ENCODE measurements at places on chromosomes 16 and 17.

GRCh38 chr17:55727275-55727674, 4.6 kb upstream of the TMEM100 start:
- no peak for DNase-seq

GRCh38 chr16:80759419-80760162, 44.8 kb downstream of the CDYL2 start:
- no peak for DNase-seq

DNA sequence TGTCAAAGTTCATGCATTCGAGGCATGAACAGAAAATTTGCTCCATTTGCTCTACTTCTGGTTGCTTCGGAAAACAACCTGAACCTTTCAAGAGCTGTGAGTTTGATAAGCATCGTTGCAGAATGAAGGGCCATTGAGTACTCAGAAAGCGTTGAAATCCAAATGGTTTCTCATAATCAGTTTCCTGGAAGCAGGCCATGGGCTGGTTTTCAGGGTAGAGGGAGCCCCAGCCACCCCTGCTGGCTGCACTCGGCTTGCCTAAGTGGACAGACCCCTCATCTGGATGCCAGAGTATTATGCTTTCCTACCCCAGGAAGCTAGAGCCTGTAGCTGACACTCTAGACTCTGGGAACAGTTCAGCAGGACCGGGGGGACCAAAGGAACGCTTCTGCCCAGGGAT, 24.4 kb downstream of the SCNN1G start:
- no peak for DNase-seq

GRCh38 chr17:66983414-66984021, 19.0 kb downstream of the CACNG4 start:
- DNase-seq = no peak

- DNase-seq = no peak
Measured at GRCh38 chr16:23941963-23942564, 106.3 kb downstream of the PRKCB start.

GRCh38 chr17:71109697-71110096, 940.4 kb downstream of the KCNJ2 start:
- DNase-seq = no peak

DNA sequence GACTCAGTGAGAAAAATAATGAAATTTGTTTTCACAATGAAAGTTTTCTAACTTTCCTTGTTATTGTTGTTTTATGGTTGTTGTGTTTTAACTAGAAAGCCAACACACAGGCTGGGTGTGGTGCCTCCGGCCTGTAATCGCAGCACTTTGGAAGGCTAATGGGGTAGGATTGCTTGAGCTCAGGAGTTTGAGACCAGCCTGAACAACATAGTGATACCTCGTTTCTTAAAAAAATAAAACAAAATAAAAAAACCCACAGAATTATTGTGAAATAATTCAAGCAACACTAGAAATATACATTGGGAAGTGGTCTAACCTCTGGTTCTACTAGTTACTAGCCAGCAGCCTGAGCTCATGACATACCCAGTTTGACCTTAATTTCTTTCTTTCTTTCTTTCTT, 630 bp downstream of the MILR1 start:
- DNase-seq = no peak

DNA sequence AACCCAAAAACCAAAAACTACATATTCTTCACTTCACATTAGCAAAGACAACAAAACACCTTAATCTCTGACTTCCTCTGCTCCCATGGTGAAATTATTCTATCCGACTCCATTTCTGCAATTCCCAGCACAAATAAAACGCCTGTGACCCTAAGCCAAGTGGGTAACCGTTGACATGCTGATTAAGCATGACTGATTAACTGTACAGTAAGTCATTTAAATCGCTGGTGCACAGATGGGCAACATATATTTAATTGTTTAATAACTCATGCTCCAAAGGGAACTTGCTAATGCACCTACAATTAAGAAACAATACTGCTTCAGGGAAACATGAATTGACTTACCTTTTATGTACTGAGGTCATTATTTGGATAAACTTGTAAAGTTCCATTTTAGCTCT, 436.7 kb downstream of the KIF2B start:
- DNase-seq = no peak

- DNase-seq = peak; percentile 12
Measured at GRCh38 chr17:17568772-17569195, 22.7 kb downstream of the PEMT start.

- no peak for DNase-seq
Measured at GRCh38 chr17:12665263-12666210, at the start of gene MYOCD. MYOCD (plus strand) TSS chr17:12665890; CDS start chr17:12666189, 299 bp downstream.

GRCh38 chr16:85583491-85584181, 29.5 kb upstream of the GSE1 start:
- DNase-seq = no peak

DNA sequence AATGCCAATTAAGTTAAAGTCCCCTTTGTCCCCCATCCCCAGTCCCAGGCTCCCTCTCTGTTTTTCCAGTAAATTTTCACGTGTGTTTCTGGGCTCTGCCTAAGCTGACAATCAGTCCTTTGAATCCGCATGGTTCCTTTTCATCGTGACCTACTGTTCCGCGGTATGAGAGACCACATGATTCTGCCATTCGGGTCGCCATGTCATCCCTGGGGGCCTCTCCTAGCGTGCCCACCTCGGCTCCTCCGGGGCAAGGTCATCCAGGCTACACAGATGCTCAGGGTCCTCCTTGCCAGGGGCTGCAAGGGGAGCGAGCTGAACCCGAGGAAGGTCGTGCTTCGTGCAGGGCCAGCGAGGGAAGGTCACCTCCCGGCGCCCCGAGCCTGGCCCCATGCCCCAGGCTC, 157.6 kb downstream of the RAB11FIP4 start:
- DNase-seq = no peak

DNA sequence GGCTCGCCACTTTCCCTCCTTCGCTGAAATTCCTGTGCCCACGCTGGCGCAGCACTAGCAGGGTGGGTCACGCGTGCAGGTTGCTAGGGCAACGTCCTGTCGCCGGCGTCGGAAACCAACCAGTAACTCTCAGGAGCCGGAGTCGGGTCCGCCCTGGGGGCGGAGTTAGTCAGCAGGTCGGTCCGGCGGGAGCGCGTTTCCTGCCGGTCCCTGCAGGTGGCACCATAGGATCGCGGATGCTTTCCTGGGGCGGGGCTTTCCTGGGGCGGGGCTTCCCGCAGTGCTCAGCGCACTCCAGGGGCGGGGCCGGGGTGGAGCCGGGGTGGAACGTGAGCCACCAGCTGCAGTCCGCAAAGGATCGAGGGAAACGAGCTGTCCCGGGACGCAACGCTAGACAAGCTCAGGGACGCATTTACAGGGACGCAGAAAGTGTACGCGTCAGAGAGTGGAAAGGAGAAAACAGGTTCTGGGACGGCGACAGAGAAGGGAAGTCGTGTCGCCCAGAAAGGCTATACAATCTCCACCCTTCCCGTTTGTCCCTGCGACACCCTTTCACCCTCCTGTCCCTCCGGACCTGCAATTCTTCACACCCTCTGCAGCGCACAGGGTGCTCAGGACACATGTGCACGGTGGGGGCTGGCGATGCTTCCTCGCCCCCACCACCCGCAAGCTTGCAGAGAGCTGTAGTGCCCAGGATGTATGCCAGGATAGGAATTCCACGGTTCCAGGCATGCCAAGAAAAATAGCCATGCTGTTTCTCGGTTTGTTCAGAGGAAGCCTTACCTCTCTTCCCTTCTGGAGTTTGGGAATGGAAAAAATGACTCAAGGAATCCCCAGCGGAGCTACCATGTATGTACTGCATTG, 12.3 kb downstream of the COPZ2 start:
- peak; percentile 98 for DNase-seq

DNA sequence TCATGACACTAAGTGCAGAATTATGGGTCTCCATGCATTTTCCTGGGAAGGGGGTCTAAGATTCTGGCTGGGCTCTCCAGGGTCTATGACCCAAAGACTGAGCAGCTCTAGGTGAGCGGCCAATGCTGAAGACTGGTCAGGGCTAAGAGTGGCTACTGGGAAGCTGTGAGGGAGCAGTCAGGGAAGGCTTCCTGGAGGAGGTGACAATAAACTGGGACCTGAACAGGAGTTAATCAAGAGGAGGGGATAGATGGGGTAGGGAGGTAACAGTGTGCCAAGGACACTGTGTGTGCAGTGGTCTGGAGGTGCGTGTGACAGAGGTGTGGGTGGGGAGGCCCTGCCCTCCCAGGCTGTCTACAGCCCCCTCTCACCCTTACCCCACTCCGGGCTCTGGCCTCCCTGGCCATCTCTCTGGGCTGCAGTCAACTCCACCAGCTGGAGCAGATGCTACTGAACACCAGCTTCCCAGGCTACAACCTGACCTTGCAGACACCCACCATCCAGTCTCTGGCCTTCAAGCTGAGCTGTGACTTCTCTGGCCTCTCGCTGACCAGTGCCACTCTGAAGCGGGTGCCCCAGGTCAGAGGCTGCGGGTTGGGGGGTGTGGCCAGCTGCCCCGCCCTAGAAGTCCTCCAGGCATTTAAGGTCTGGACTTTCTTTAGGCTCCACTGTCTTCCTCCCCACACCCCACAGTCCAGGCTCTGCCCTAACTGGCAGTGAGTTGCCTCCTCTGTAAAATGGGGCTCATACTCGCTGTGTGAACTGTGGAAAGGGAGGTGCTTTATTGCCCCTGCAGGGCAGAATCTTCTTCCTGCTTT, 20.4 kb downstream of the ADGRG5 start:
- DNase-seq = no peak

GRCh38 chr17:17737961-17738894, 57.0 kb downstream of the RAI1 start:
- DNase-seq = no peak

- DNase-seq = no peak
Measured at GRCh38 chr16:85436636-85437165, 176.4 kb upstream of the GSE1 start.

DNA sequence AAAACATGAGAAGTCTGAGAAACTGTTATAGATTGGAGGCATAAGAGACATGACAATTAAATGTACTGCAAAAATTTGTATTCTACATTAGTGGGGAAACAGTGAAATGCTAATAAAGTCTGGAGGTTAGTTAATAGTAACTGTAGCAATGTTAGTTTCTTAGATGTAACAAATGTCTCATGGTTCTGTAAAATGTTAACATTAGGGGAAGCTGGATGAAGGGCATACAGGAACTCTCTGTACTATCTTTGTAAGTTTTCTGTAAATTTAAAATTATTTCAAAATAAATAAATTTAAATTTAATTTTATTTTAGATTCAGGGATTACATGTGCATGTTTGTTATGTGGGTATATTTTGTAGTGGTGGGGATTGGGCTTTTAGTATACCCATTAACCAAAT, 70.0 kb upstream of the IRX6 start:
- DNase-seq = no peak

DNA sequence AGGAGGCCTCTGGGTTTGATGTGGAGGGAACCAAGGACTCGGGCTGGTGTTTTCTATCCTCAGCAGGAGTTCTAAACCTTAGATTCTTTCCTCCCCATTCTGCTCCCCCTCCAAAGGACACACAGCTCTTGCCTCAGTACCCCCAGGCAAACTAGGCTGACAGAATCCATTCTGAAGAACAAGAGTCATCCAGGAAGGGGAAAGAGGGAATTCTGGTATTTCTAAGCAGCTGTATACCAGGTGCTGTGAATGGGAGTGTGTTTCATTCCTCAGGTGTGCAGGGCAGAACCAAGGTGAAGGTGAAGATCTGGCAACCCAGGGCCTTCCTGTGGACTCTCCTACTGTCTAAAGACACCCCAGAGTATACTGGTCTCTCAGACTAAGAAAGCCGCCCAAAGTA, 4.1 kb downstream of the INPP5K start:
- DNase-seq = no peak

DNA sequence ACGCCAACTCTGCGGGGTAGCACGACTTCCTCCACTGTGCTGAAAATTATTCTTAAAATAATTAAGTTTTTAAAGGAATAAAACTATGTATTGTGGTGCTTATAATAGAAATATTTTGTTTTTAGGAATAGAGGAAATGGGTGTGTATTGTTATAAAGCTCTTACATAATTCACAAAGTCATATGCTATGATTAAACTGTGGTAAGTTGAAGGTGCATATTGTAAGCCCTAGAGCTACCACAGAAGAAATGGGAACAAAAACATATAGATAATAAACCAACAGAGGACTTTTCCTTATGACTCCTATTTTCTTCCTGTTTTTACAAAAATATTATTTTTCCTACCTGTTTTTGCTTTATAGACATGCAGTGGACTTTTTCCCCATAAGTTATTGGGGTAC, 4.3 kb upstream of the SLFN11 start:
- no peak for DNase-seq

- DNase-seq = no peak
Measured at GRCh38 chr17:58564243-58564642, 49.8 kb upstream of the MTMR4 start.

DNA sequence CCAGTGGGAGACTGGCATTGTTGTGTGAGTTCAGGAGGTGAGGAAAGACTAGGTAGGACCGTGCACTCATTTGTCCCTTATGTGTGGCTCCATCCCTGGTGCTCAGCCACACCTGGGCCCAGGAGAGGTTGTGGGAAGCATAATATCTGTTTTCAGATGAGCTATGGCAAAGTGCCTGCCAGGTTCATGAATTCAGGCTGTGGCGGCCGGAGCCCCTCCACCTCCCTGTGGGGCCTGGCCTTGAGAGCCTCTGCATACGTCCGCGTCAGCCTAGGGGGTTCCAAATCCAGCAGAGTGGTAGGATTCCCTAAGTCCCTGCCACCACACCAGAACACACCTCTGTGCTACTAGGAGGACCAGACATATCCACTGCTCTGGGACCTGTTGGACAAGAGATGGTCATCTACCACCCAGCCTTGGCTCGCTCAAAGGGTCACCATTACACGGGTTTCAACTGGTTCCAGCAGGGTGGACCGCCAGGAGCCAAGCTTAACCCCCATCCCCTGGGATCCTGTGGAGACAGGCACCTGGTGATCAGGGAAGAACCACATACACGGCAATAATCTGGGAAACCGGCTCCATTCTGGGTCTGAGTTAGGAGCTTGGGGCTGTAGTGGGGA, 2.0 kb downstream of the B3GNT9 start:
- no peak for DNase-seq

DNA sequence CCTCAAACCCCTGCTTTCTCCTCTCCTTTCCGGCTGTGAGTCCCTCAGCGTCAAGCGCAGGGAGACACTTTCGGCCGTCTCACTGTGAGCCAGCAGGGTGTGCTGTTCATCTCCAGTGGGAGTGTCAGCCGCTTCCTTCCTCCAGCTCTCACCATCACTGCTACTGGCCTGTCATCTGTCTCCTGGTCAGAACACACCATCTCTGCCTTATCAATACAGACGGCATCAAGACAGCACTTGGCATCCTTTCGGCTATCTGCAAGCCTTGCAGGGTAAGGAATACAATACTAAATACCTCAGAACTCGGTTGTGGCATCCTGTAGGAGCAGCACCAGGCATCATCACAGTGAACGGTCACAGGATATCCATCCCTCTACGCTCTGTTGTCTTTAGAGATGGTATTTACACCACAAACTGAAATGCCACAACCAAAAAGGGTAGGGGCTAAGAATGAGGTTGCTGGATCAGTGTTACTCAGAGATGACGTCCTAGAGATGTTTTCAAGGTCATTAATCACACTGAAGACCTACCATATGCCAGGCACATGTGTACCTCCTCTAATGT, 20.7 kb upstream of the CMTM4 start:
- DNase-seq = no peak

Data from activated naive CD4-positive, alpha-beta T cell (primary cell).